ENCODE measurements at places on chromosomes 13 and 19.

- no peak for DNase-seq
Measured at GRCh38 chr13:52446265-52446664, 4.2 kb downstream of the VPS36 start.

DNA sequence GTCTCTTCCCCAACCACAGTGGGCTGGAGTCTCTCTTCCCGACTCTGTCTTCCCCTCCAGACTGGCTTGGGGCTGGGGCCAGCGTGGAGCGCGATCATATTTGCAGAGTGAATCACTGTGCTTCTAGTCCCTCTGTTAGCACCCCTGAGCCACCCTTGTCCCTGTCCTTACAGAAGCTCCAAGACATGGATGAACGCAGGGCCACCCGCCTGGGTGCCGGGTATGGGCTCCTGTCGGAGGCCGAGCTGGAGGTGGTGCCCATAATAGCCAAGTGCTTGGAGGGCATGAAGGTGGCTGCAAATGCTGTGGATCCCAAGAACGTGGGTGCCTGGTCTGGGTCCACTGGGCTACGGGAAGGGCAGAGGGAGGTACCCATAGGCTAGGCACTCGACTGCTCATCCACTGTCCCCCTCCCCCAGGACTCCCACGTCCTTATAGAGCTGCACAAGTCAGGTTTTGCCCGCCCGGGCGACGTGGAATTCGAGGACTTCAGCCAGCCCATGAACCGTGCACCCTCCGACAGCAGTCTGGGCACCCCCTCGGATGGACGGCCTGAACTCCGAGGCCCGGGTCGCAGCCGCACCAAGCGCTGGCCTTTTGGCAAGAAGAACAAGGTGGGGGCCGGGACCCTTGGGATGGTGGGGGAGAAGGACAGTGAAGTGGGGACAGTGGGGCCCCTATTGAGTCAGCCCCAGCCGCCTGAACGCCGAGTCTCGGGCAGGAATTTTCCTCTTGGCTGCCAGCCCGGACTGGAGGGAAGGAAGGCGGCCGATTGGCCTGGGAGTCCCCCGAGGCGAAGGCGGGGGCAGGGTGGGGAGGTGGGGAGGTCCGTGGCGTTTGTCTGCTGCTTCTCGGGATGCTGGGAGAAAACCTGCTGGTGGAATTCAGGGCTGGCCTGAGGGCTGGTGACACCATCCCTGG lies 5.2 kb downstream of the TRIP10 start:
- DNase-seq = peak; percentile 86

GRCh38 chr19:6837525-6837924 lies 49.9 kb upstream of the ADGRE1 start:
- DNase-seq = no peak

GRCh38 chr19:2561895-2562294 lies 86.0 kb downstream of the GADD45B start:
- DNase-seq = no peak

DNA sequence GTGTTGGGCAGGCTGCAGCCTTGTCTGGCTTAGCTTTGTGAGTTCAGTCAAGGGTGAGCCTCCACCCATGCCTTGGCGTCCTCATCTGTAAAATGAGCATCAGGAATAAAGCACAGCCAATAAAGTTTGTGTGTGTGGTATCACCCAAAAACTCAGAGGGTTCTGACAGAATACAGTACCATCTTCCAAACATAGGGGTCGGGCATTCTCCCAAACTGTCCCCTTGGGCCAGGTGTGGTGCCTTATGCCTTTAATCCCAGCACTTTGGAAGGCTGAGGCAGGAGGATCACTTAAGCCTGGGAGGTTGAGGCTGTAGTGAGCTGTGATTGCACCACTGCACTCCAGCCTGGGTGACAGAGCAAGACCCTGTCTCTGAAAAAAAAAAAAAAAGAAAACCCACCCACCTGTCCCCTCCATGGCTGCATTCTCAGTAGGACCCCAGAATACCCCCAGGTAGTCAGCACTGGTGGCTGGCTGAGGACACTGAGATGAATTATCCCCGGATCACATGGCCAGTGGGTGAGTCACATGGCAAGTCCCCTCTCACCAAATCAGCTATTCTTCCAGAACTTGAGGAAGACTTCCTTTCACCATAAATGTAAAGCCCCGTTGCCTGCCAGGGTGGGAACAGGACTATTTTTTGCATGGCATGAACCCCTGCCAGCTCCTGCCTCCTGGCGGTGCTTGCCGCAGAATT lies 18.6 kb downstream of the POP4 start:
- DNase-seq = no peak

GRCh38 chr13:67619351-67619994 lies 389.3 kb upstream of the PCDH9 start:
- DNase-seq = no peak

GRCh38 chr19:35355791-35356460 lies 2.3 kb upstream of the FFAR3 start:
- DNase-seq = no peak

Data from T47D (cell line).